Central memory CD8-positive, alpha-beta T cell (primary cell): ENCODE measurements at places on chromosomes 7 and 10.
A peak's percentile ranks its signal among the peaks of the same experiment; 100 is the strongest.

- peaks cover 16% of the 10 kb centered on the region for H3K4me1 ChIP-seq
- H3K27ac ChIP-seq: no peak overlapping the region
- peaks cover 11% of the 10 kb centered on the region for H3K27me3 ChIP-seq
- H3K36me3 ChIP-seq: peaks cover 5% of the 10 kb centered on the region
These were observed 5.4 kb downstream of the NYAP1 start for GRCh38 chr7:100489121-100489520.

- H3K36me3 ChIP-seq: peaks cover 44% of the 10 kb centered on the region
- H3K4me3 ChIP-seq: peak overlapping the region; percentile 20
- H3K27me3 ChIP-seq: no peaks in the 10 kb centered on the region
- DNase-seq: no peak
- no peak overlapping the region for H3K27ac ChIP-seq
- peaks cover 10% of the 10 kb centered on the region for H3K4me1 ChIP-seq
These were observed 6.4 kb downstream of the NFKB2 start for GRCh38 chr10:102401735-102402511.

- no peaks in the 10 kb centered on the region for H3K4me1 ChIP-seq
- H3K27me3 ChIP-seq: no peaks in the 10 kb centered on the region
- no peak overlapping the region for H3K4me3 ChIP-seq
- no peak overlapping the region for H3K27ac ChIP-seq
- H3K36me3 ChIP-seq: peaks cover 4% of the 10 kb centered on the region
- DNase-seq: no peak
These were observed 199.7 kb upstream of the LRRN3 start for GRCh38 chr7:110891197-110891596.

- peak overlapping the region; percentile 90 for H3K27ac ChIP-seq
- peaks cover 7% of the 10 kb centered on the region for H3K36me3 ChIP-seq
- no peaks in the 10 kb centered on the region for H3K27me3 ChIP-seq
- H3K4me1 ChIP-seq: peaks cover 42% of the 10 kb centered on the region
These were observed 17.7 kb downstream of the ADAM8 start for GRCh38 chr10:133258818-133259601.

GRCh38 chr10:84391326-84391725 is 62.9 kb downstream of the CCSER2 start:
- H3K4me3 ChIP-seq: no peak overlapping the region
- H3K4me1 ChIP-seq: peaks cover 75% of the 10 kb centered on the region
- no peak overlapping the region for H3K27ac ChIP-seq
- H3K27me3 ChIP-seq: no peaks in the 10 kb centered on the region
- H3K36me3 ChIP-seq: peaks cover 28% of the 10 kb centered on the region
